ENCODE measurements at places on chromosomes 6 and 20.

- no peak for DNase-seq
These were observed 137.6 kb downstream of the MRPL14 start for GRCh38 chr6:43989581-43990146.

DNA sequence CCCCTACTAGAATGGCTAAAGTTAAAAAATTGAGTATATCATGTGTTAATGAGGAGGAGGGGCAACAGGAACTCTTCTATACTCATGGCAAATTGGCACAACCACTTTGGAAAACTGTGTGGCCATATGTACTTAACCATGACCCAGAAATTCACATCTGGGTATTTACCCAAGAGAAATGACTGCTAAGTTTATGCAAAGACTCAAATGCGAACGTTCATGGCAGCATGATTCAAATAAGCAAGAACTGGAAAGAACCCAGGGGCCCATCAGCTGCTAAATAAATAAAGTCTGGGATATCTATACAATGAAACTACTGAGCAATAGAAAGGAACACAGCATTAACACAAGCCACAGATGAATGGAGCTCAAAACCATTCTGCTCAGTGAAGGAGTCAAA is 107.6 kb downstream of the MYLK4 start:
- no peak for DNase-seq

DNA sequence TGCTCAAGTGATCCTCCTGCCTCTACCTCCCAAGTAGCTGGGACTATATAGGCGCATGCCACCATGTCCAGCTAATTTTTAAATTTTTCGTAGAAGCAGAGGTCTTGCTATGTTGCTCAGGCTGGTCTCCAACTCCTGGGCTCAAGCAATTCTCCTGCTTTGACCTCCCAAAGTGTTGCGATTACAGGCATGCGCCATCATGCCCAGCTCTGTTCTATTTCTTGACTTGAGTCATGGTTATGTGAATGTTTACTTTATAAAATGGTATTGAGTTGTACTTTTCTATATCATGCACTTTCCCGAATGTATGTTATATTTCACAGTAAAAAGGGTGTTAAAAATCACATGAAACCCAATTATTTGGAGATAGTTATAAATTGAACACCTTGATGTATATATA is 17.3 kb upstream of the ATXN1 start:
- no peak for DNase-seq

- DNase-seq = no peak
These were observed 49.3 kb upstream of the IER3 start for GRCh38 chr6:30793521-30794194.

GRCh38 chr20:28616354-28616753 is 2641.1 kb upstream of the DEFB115 start:
- no peak for DNase-seq

GRCh38 chr6:148203970-148204369 is 138.7 kb upstream of the SASH1 start:
- DNase-seq = no peak

Measured in T1000 (cell line).